Stimulated activated CD4-positive, alpha-beta T cell treated with anti-CD3 and anti-CD28 coated beads, Interleukin-1b, Interleukin-23, amount 100 ng/mL, for 24 hours (primary cell): ENCODE measurements at places on chromosomes 7 and 10.

DNA sequence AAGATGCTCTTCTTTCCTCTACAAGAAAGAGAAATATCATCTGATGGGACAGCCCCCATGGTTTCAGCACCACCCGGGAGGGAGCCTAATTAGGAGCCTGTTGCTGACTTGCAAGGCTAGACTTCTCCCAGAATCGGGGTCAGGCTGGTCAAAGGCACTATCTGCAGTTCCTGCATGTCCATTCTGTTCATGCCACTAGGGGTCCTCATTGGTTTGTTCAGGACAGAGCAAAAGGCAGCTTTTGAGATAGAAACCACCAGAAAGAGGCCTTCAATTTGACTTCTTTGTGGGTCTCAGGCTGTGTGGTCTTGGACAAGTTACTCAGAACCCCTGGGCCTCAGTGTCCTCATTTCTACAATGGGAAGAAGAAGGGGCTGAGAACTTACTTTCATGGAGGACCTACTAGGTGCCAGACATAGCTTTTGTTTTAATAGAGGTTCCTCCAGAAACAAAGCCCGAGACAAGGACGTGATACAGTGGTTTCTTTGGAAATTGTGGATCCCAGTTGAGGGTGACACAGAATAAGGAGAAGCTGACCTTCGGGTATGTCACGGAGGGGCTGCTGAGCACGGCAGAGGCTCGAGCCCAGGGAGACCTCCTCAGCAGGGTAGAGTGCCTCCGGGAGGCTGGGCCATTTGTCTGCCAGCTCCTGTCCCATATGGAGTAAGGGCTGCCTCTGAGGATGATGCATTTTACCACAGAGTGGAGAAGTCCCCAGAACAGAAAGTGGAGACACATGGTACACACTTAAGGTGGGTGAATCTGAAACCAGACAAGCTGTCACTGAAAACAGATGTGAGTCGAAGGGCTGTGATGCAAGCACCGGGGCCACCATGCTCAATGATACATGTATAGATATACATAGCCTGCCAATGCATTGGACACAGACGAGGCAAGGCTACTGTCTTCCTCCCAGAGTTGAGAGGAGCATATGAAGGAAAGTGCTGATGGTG lies 33.1 kb upstream of the NEUROD6 start:
- DNase-seq: no peak

DNA sequence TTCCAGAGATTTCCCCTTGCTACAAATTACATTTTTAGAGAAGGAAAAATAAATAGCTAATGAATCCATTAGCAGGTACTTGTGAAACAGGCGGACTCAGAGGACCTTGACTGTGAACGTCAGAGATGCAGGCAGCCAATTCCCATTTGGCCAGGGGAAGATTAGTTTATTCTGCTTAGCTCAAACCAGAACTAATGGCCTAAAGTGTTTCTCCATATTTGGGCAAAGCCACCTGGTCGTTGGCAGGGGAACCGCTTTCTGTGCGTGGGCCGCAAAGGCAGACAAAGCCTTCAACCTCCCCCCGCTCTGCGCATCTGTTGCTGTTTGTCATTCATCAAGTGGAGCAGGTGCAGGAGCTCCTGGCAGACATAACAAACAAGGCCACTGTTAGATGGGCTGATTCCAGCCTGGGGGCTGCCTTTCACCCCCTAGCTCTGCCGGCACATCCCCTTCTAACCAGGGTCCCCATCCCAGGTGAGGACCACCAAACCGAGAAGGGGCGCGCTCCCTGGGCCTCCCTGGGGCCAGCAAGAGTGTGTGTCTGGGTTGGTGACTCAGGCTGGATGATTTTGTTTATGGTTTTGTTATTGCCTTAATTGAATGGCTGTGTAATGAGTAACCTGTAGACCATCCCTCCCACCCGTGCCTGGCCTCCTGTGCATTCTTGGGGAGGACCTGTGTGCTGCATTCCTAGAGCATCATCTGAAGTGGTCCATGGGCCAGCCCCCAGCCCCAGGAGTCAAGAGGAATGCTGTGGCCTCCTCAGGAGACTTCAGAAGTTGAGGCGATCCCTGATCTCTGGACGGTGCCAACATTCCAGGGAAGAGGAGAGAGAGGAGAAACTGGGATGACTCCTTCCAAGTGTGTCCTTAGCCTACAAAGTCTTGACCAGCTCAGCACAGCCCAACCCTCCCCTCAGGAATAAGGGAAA lies 14.5 kb upstream of the CPA1 start:
- no peak for DNase-seq

GRCh38 chr10:14240253-14241189 lies 90.2 kb downstream of the FRMD4A start:
- DNase-seq: no peak

GRCh38 chr7:3232228-3232627 lies 68.8 kb upstream of the SDK1 start:
- no peak for DNase-seq

DNA sequence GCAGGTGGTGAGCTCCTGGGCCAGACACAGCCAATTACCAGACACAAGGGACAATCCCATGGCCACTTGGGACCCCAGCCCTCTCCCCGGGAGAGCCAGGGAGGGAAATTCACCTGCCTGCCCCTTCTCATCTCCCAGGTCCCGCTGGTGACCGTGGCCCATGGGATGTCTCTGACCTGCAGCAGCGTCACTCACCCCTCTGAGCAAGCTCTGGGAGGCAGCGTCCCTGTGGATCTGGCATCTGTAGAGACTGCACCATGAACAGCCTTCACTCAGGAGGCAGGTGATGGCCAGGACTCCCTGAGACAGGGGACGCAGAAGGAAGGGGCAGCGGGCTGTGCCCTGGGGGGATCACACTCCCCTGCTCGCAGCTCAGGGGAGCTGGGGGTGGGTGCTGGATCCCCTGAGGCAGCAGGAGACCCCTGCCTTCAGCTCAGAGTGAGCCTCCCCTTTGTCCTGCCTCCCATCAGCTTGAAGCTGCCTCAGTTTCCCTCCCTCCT lies 90.8 kb downstream of the FOXL3 start:
- DNase-seq: no peak

DNA sequence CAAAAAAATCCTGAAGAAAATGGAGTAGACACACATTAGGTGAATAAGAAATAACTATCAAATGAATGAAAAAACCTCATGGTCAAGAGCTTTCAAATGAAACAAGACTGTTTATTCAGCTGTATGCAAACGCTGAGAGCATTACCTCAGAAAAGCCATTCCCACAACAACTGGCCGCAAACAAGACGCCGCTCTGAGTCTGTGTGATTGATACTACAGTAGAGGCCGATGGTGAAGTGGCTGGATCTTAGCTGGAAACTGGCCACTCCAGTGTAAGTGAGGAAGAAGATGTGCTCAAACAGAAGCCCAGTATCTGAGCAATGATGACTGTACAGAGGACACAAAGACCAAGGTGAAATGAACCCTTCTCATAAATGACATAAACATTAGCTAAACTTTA lies 252.4 kb upstream of the GHITM start:
- DNase-seq: no peak

DNA sequence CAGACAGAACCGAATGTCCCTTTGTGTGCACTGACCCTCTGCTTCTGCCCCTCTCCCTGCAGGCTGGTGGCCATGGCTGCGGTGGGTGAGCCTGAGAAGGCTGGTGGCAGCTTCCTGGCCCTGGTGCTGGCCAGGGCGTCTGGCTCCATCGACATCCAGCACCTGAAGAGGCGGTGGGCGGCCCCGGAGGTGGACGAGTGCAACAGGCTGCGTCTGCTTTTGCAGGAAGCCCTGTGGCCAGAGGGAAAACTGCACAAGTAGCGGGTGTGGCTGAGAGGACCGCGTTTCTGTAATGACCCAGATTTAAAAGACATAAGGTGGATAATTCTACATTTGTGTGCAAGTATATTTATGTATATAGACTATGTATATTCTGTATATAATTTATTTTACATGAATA lies 89.2 kb downstream of the DYNC2I1 start:
- no peak for DNase-seq

- DNase-seq: no peak
These were observed 94.4 kb downstream of the ATE1 start for GRCh38 chr10:121833387-121833786.

DNA sequence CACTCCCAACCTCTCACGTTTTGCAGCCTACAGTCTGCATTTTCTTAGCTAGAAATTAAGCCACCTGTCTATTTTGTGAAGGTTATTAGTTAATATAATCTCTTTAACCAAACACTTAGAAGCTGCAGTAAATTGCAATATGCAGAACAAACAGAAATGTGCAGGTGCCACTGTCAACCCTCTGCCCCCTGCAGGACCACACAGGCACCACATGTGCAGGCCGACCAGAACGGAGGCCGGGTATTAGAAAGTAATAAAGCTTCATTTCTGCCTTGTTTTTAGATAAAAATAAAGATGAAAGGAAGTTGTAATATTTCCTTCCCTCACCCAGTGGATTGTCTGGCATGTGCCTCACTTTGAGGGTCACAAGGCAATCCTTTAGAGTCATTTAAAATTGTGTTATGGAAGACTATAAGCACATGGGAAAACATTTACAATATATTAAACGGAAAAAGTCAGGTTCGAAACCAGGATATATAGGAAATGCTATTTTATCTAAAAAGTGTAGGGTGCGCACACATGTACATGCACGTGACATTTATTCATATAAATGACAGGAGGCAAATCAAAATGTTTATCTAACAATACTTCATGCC lies 158.2 kb downstream of the ARHGAP12 start:
- peak; percentile 39 for DNase-seq

DNA sequence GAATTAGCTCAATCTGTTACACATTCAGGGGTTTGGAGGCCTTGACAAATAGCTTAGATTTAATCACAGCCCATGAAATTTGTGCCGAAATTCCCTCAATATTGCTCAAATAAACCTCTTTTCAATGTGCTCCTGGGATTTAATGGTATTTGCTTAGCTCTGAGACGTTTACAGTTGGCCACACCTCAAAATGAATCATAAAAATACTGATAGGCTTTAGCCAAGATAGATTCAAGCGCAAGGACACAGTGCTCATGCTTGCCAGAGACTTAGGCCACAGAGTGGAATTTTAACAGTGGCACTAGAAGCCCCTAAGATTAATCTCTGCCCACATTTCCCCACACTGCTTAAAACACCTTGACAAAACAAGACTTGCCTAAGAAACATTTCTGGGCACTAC lies 2.3 kb upstream of the SEMA3C start:
- no peak for DNase-seq

DNA sequence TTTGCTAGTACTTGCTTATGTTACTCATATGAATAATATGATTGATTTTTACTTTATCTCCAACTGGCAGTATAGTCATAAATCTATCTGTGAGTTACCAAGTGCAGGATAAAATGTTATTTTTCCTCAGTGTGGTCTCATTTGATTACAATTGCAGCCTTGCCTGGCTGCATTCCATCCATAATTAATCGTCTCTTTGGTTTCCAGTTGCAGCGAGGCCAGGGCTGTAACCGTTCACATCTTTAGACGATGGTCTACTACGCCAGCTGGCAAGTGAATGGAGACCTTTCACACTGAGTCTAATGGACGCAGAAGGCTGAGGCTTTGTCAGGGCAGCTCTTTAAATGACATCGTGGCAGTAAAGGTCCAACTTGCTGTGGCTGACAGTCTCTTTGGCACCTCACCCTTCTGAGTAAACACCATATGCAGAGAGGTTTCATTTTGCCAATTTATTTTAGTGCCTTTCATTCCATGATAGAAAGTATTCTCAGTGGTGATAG lies 84.0 kb downstream of the ARL4A start:
- DNase-seq: no peak

DNA sequence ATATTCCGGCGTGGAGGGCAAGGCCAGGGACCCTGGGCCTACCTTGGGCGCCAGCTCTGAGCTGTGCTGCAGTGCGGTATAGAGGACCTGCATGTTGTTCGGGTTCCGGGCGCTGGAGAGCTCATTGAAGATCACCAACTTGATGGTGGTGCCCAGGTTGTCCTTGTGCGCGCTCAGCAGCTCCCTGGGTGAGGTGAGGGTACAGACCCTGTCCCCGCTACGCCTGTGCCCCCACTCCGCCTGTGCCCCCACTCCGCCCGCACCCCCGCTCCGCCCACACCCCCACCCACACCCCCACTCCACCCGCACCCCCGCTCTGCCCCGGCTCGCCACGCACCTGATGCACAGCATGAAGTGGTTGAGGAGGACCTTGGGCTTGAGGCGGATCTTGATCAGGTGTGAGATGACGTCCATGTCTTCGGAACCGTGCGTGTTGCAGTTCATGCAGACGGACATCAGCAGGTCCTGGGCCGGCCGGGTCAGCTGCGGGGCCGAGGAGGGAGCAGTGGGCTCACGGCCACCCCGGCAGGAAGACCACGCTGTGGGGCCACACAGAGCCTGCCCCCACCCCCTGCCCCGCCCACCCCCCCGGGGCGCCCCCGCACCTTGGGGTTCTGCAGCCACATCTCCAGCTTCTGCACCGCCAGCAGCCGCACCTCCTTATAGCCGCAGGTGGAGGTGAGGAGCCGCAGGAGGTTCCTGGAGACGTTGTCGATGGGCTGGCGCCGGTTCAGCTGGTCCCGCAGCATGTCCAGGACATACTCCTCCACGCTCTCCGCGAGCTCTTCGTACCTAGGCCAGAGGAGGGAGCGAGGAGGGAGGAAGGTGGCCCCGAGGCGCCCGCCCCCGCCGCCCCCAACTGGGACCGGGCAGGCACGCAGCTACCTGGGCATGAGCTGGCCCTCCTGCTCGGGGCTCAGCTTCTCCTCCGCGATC lies 5.6 kb downstream of the INTS1 start:
- DNase-seq: no peak

- DNase-seq: no peak
These were observed 45.7 kb downstream of the RHOBTB1 start for GRCh38 chr10:60898321-60898720.

- DNase-seq: no peak
These were observed 148.5 kb downstream of the UBE2H start for GRCh38 chr7:129804111-129804889.

- no peak for DNase-seq
These were observed 7.0 kb upstream of the PDCD4 start for GRCh38 chr10:110864662-110865140.

- no peak for DNase-seq
These were observed 352.7 kb downstream of the DNAJB6 start for GRCh38 chr7:157689269-157690057.

DNA sequence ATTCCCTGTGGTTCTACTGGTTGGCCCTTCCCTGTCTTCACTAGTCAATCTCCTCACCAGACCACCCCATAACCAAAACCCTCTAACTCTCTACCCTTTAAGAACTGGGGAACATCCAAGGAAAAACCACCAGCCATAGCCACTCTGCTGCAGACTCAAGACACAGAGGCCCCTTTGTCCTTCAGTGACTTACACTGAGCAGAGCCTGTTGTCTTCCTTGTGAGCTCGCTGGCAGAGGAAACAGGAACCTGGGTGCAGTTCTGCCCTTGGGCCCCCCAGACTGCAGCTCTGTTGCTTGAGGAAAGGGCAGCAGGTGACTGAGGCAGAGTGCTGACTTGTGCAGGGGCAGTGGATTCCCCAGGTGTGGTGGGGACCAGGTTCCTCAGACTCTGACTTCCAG lies 30.6 kb downstream of the ZC3HAV1 start:
- DNase-seq: no peak
